ENCODE measurements at places on chromosomes 2 and 18.

DNA sequence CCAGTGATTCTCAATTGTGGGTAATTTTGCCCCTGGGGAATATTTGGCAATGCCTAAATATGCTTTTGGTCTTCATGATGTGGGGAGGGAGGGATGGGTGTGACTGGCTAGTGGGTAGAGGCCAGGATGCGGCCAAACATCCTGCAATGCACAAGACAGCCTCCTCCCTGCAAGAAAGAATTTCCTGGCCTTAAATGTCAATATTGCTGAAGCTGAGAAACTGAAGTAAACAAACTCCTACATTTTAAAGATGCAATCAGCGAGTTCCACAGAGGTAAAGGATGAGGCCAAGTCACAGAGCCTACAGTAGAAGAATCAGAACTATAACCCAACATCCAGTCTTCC, 272.9 kb upstream of the EPHA4 start:
- DNase-seq, result no peak

DNA sequence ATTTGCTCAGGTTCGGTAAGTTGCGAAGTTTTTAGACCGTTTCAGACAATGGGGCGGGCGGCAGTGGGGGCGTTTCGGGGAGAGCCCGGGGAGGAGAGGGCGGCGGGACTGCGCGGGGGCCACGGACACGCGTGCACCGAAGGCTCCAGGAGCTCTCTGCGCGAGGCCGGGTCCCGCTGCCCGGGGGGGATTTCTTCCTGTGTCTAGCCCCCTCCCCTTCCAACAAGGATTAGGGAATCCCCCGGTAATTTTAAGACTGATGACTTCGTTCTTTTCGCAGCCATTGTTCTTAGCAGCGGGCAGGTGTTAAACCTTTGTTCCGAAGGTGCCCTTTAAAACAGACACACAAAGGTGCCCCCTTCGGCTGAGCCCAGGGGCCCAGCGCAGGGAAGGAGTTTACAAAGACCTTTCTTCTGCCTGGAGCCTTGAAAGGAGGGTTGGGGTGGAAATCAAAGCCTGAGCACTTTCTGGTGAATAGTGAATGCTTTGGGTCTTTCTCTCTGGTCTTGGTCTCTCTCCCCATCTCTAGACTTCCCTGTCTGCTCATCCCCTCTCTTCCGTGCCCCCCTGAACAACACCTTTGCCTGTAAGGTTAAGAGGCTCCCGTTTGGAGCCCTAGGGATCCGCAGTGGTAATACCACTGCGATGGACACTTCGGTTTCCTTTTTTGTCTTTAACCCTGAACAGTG, 2.1 kb downstream of the TRIB2 start:
- DNase-seq, result no peak

GRCh38 chr2:208568203-208568602, 161.6 kb downstream of the PTH2R start:
- DNase-seq, result no peak

- no peak for DNase-seq
These were observed 1.6 kb upstream of the ASIC4 start for GRCh38 chr2:219512524-219513216.

- DNase-seq, result no peak
These were observed 3.0 kb downstream of the PLEK start for GRCh38 chr2:68367953-68368653.

DNA sequence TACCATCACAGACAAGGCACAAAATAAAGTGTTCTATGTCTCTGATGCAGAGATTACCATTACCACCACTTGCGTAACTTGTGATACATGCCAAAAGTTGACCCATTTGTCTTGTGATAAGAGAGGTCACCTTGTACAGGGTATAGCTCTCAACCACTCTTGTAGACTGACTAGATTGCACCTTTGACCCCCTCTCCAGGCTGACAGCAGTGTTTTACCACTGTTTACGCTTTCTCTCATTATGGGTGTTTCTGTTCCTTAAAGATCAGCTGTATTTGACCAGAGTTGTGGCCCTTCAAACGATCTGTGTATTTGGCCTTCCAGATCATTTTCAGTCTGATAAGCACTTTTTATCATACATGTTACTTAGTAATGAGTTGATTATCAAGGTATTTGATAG, 215.7 kb upstream of the HNMT start:
- no peak for DNase-seq

- DNase-seq, result no peak
These were observed 135.5 kb upstream of the CREB1 start for GRCh38 chr2:207394203-207394781.

- DNase-seq, result no peak
These were observed 19.4 kb downstream of the RRM2 start for GRCh38 chr2:10141736-10142639.
